Activated naive CD8-positive, alpha-beta T cell treated with anti-CD3 and anti-CD28 coated beads, Interleukin-2, amount 10 ng/mL, durations not matched to agents 7 days and 5 days (primary cell): ENCODE measurements at places on chromosomes 7 and 10. TPM values are rescaled to one million over a fixed set of nuclear protein-coding genes. Genes with fewer than 3 reads are reported as not detected.

DNA sequence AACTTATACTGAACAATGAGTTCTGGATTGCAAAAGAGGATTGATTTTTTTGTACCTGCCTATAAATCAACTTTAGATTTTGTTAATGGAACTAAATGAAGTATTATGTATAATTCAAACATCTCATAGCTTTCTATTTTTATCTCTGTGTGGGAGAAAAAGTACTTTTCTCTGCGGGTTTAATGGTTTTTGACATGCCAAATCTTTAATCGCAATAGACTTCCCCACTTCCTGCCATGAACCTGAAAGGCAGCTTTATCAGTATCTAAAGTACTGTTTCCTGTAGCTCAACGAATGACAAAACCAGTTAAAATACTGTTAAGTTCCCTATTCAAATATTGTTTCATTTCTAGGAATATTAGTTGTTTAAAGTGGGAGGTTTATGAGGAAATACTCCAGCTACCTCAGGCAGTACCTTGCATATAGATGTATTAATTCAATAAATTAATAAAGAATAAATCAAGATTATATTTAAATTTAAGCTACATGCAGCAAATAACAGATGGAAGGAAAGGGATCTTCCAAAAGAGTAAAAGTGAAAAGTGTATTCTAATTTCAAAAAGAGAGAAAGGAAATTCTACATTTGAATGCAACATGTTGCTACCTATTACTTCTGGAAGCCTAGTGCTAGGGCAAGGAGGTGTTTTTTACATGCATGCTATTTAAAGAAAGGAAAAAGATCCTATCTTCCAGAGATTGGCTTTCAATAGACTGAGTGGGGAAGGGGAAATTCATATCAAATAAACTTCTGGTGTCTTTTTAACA, 75.9 kb downstream of the SVOPL start:
- H3K4me1 ChIP-seq, result peaks cover 41% of the 10 kb centered on the region
- H3K27me3 ChIP-seq, result no peaks in the 10 kb centered on the region
- no peak for DNase-seq

GRCh38 chr10:52609626-52610240, 162.9 kb downstream of the MBL2 start:
- no peaks in the 10 kb centered on the region for H3K27me3 ChIP-seq
- no peaks in the 10 kb centered on the region for H3K36me3 ChIP-seq
- H3K4me1 ChIP-seq, result no peaks in the 10 kb centered on the region
- H3K4me3 ChIP-seq, result no peak overlapping the region
- no peak overlapping the region for H3K27ac ChIP-seq
- DNase-seq, result no peak

DNA sequence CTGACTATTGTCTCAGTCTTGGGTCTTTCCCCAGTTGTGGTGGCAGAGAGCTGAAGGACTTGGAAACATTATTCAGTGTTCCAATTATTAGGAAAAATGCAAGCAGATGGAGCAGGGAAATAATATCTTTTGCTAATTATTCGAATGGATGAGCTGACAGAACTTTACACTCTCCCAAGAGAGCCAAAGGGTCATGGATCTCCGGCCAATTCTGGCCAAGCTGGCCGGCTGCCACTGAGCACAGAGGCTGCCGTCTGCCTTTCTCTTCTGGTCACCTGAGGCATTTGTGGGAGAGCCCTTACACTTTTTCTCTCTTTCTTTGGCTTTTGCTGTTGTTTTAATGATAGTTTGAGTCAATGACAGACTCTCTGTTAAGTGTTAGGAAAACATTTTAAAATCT, 22.2 kb upstream of the CNTNAP2 start:
- no peak overlapping the region for H3K4me3 ChIP-seq
- no peaks in the 10 kb centered on the region for H3K4me1 ChIP-seq

- no peaks in the 10 kb centered on the region for H3K27me3 ChIP-seq
- DNase-seq, result no peak
- H3K4me3 ChIP-seq, result no peak overlapping the region
- no peaks in the 10 kb centered on the region for H3K36me3 ChIP-seq
- no peak overlapping the region for H3K27ac ChIP-seq
These were observed 529.8 kb downstream of the GALNT17 start for GRCh38 chr7:71661671-71662224.

DNA sequence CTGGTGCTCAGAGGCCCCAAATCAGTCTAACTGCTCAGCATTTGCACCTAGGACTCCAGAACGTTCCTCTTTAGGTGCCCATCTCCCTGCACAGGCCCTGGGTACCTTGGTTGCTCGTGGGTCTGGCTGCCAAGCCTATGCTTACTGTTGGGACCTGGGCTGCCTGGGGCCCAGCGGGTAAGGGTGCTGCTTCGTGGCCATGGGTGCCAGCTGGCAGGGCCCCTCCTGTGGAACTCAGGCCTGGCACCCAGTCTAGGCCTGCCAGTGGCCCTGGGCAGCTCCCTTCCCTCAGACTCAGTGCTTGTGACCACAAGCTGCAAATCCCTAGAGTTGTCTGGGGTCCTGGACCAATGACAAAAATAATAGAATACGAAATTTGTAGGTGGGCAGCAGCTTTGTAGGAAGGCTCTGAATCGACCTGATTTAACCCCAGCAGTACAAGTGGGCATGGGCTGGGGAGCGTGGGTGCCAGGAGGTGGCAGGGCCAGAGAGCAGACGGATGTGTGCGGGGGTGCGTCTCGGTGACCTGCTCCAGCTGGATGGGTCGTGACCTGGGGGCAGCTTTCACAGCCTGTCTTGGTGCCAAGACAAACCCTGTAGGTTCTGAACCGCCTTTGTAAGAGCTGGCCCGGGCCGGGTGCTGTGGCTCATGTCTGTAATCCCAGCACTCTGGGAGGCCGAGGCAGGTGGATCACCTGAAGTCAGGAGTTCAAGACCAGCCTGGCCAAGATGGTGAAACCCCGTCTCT, 69.7 kb downstream of the MKI67 start:
- H3K27me3 ChIP-seq, result no peaks in the 10 kb centered on the region
- H3K27ac ChIP-seq, result no peak overlapping the region
- H3K4me3 ChIP-seq, result no peak overlapping the region
- H3K36me3 ChIP-seq, result peaks cover 47% of the 10 kb centered on the region

DNA sequence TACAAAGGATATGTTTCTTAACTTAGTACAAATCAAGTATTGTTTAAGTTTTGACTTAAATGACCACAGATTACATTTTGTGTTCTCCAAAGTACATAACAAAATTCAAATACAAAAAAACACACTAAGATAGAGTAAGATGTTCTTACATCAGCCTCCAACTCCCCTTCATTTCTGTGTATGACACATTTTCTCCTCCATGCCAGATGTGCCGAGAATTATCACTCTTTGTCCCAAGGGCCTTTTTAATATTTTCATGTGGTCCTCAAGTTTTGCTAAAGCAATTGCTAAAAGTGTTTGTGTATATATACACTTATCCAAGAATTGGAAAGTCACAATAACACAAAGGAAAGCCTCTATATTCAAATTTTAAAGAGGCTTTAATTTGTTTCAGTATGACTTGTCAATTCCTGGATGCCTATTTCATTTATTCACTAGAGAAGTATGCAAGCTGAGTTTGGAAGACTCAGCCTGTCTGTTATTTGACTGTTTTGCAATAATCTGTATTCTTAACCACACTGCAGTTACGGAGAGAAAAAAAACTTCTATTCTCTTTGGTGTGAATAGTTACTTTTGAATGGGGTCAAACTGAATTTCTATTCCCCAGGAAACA, 586.4 kb upstream of the SEMA3D start:
- H3K27me3 ChIP-seq, result no peaks in the 10 kb centered on the region
- no peak overlapping the region for H3K27ac ChIP-seq
- no peak overlapping the region for H3K4me3 ChIP-seq
- no peaks in the 10 kb centered on the region for H3K36me3 ChIP-seq
- H3K4me1 ChIP-seq, result no peaks in the 10 kb centered on the region

- H3K27ac ChIP-seq, result no peak overlapping the region
- H3K27me3 ChIP-seq, result no peaks in the 10 kb centered on the region
- peaks cover 9% of the 10 kb centered on the region for H3K4me1 ChIP-seq
- no peak for DNase-seq
- no peak overlapping the region for H3K4me3 ChIP-seq
These were observed 38.9 kb downstream of the SPOCK2 start for GRCh38 chr10:72049472-72049871.

DNA sequence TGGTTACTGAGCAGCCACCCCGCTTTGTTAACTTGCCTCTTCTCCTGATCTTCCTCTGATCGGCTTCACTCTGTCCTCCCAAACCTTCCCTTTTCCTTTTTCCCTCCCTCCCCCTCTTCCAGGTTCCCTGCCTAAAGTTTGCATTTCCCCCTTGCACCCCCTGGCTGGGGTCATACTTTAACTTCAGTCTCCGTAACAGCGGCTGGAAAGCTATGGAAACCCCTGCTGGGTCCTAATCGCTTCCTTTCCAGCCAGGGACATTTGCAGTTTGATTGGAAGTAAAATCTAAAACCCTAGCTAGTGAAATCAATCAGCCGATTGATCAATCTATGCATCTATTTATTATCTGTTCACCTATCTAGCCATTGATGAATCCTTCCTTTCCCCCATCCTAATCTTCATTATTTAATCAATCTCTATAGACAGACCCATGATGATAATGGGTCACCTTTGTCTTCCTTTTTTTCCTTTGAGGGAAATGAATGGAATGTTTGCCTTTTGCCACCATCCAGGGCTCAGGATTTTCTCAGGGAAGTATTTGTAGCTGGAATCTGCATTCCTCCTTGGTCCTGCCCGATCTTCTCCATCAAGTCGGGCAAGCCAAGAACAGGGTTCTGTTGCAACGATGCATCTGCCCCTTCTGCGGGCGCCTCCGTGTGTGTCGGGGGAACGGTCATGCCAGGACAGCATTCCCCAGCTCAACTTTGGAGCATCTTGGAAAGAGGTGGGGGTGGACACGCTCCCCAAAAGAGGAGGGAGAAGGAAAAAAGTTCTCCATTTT, 8.8 kb downstream of the GATA3 start:
- peaks cover 83% of the 10 kb centered on the region for H3K36me3 ChIP-seq
- H3K27me3 ChIP-seq, result no peaks in the 10 kb centered on the region
- peaks cover 72% of the 10 kb centered on the region for H3K4me1 ChIP-seq
- DNase-seq, result no peak
- no peak overlapping the region for H3K27ac ChIP-seq

- no peak for DNase-seq
- no peak overlapping the region for H3K4me3 ChIP-seq
- H3K36me3 ChIP-seq, result peaks cover 2% of the 10 kb centered on the region
- no peaks in the 10 kb centered on the region for H3K27me3 ChIP-seq
- H3K4me1 ChIP-seq, result peaks cover 1% of the 10 kb centered on the region
These were observed 16.6 kb upstream of the ARPC1B start for GRCh38 chr7:99357701-99358490.

- peaks cover 25% of the 10 kb centered on the region for H3K36me3 ChIP-seq
- no peaks in the 10 kb centered on the region for H3K27me3 ChIP-seq
- no peak for DNase-seq
- H3K27ac ChIP-seq, result peak overlapping the region; percentile 99
- peaks cover 47% of the 10 kb centered on the region for H3K4me1 ChIP-seq
These were observed 563 bp downstream of the STAM start for GRCh38 chr10:17644485-17644943.

DNA sequence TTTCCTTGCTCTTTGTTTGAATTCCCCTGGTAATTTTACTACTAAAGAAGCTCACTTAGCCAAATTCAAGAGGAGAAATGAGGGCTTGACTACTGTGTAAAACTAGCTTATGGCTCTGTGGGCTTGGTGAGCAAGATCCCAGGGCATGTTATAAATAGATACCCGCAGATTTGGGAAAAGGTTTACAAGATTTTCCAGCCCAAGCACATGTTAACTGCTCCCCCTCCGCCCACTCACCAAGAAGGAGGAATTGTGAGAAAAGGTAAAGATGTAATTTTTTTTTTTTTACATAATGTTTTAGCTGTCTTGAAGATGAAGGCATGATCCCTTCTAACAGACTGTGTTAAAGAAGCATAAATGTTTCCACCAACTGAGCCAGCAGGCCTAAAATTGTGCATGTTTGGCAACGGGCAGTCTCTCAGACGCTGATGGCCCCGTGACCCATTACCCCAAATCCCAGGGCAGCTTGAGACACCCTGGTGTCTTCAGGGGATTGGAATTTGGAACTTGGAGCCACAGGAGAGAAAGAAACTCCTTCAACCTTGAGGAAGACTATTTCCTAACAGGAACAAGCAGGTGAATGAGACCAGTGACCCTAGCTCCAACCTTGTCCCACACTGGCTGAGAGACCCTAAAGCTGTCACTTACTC, 429.8 kb upstream of the CELF2 start:
- H3K27me3 ChIP-seq, result peaks cover 2% of the 10 kb centered on the region
- H3K27ac ChIP-seq, result no peak overlapping the region
- no peak overlapping the region for H3K4me3 ChIP-seq
- no peak for DNase-seq

GRCh38 chr7:137269240-137269639, 74.3 kb downstream of the PTN start:
- no peak for DNase-seq
- no peaks in the 10 kb centered on the region for H3K36me3 ChIP-seq
- H3K4me3 ChIP-seq, result no peak overlapping the region
- peaks cover 3% of the 10 kb centered on the region for H3K27me3 ChIP-seq
- H3K4me1 ChIP-seq, result no peaks in the 10 kb centered on the region

DNA sequence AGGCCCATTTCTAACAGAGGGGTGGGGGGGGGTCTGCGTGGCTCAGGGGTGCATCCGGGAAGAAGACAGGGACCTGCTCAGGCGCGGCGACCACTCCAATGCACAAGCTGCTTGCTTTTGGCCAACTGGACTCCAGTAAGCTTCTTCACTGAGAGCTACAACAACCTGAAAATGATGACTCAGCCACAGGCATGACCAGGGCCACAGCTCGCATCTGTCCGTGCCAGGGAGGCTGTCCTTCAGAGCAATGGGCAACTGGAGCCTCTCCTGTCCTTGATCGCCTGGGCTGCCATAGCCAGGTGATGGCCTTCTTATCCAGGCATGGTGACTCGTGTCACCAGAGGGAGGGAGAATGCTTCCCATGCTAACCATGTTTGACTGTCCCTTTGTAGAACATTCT, 81.6 kb upstream of the RNF32 start:
- no peak overlapping the region for H3K27ac ChIP-seq
- no peaks in the 10 kb centered on the region for H3K4me1 ChIP-seq
- H3K36me3 ChIP-seq, result no peaks in the 10 kb centered on the region
- peaks cover 7% of the 10 kb centered on the region for H3K27me3 ChIP-seq
- DNase-seq, result no peak
- no peak overlapping the region for H3K4me3 ChIP-seq

- H3K4me1 ChIP-seq, result no peaks in the 10 kb centered on the region
- peaks cover 1% of the 10 kb centered on the region for H3K36me3 ChIP-seq
- DNase-seq, result no peak
- H3K27ac ChIP-seq, result no peak overlapping the region
- peaks cover 51% of the 10 kb centered on the region for H3K27me3 ChIP-seq
- no peak overlapping the region for H3K4me3 ChIP-seq
These were observed 39.7 kb upstream of the TNKS2 start for GRCh38 chr10:91758303-91759146.

DNA sequence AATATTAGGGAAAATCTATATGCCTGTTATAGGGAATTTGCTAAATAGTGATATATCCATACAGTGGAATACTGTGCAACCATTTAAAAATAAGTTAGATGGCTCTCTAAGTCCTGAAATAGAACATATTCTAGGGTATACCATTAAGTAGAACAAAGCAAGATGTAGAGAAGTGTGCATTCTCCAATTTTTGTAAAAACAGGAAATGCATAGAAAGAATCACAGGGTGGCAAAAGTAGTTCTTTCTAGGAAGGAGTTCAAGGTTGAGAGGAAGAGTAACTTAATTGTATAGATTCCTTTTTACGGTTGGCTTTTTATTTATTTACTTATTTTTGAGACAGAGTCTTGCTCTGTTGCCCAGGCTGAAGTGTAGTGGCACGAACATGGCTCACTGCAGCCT, 43.7 kb downstream of the ADD3 start:
- peaks cover 28% of the 10 kb centered on the region for H3K4me1 ChIP-seq
- H3K4me3 ChIP-seq, result no peak overlapping the region
- no peak overlapping the region for H3K27ac ChIP-seq
- no peaks in the 10 kb centered on the region for H3K27me3 ChIP-seq
- peaks cover 41% of the 10 kb centered on the region for H3K36me3 ChIP-seq

The MYL10 gene
- not detected for total RNA-seq

The PRXL2A gene
- total RNA-seq, result 13.6 TPM

The CYP3A7 gene
- total RNA-seq, result not detected

The PSMA2 gene
- total RNA-seq, result 98.9 TPM

The UBE3C gene
- total RNA-seq, result 51.7 TPM
